ENCODE measurements at places on chromosomes 2 and 18.

- no peak overlapping the region for H3K27ac ChIP-seq
- H3K36me3 ChIP-seq: no peaks in the 10 kb centered on the region
- H3K4me1 ChIP-seq: peaks cover 7% of the 10 kb centered on the region
- H3K4me3 ChIP-seq: no peak overlapping the region
These were observed 218.3 kb downstream of the ACKR3 start for GRCh38 chr2:236787885-236788284.

DNA sequence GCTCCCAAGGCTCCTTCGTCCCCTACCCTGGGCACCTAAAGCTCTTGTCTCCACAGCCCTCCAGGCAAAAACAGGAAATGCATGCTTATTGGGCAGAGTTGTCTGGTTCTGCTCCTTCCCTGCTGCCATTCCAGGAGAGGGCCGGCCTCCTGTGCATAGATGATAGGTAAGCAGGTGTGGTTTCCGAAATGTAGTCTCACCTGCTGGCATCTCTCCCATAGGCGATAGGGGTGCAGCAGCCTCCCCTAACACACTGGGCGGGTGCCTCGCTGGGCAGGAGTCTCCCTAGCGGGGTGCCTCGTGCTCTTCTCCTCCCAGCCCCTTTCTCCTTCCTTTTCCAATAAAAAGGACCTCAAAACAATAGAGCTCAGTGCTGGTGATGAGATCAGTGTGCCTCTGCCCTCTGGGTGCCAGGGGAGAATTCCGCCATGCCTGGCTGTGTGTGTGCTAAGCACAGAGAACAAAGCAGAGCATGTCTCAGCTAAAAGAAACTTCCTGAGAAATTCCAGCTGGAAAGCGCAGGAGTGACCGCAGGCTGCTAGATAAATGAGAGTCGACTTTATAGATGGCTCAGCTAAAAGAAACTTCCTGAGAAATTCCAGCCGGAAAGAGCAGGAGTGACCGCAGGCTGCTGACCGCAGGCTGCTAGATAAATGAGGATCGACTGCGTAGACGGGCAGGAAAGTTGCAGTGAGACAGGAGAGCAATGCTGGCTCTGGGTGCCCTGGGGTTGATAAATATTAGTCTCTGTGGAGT, 11.3 kb upstream of the PXDN start:
- peak; percentile 91 for DNase-seq
- H3K36me3 ChIP-seq: no peaks in the 10 kb centered on the region

DNA sequence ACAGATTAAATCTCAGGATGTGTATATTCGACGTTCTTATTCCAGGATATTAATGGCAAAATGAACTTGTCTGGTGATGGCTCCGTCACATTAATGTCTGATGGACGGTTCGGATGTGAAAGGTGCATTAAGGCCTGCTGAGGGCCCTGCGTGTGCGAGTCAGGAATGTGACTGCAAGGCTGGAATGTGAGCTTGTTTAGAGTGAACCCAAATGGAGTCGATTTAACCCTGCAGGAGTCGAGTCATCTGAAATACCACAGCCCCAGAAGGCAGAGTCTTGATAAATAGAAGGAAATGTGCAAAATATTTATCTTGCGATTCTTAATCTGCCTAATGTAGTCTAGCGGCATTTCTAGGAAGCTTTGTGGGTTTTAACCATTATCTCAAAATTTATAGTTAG, 44.3 kb downstream of the RDH14 start:
- H3K4me3 ChIP-seq: no peak overlapping the region
- no peaks in the 10 kb centered on the region for H3K36me3 ChIP-seq
- DNase-seq: peak; percentile 76
- no peaks in the 10 kb centered on the region for H3K27me3 ChIP-seq

DNA sequence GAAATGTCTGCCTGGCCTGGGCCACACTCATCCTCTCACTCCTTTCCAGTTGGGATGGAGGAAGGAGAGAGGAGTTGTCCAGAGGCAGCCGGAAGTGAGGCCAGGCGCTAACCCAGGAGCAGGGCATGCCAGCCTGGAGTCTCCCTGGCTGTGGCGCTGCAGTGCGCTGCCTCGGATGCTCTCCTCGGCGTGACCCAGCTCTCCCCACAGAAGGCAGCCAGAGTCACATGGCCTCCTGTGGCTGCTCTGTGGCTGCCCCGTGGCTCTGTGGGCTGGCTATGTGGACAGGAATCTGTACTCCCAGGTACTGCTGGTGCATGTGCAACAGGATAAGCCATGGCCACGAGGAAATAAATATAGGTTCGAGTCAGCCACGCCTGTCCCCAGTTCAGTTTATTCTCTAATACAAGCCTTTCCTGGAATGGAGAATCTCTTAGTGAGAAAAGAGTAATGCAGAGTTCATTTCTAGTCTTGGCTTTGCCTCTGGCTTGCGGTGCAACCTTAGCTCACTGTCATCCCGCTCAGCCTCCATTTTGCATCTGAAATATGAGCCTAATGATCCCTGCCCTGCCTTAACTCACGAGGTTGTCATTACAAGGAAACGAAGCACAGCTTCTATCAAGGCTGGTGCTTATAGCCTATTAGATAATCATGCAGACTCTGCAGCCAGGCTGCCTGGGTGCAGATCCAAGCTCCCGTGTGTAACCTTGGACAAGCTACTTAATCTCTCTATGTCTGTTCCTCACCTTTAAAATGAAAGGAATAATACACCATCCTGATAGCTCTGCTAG, 106.3 kb downstream of the ANTXR1 start:
- DNase-seq: peak; percentile 49
- H3K27me3 ChIP-seq: no peaks in the 10 kb centered on the region

GRCh38 chr2:176626796-176627195, 357.6 kb downstream of the MTX2 start:
- no peaks in the 10 kb centered on the region for H3K27me3 ChIP-seq
- no peaks in the 10 kb centered on the region for H3K4me1 ChIP-seq
- no peak for DNase-seq
- H3K27ac ChIP-seq: no peak overlapping the region

- H3K4me3 ChIP-seq: no peak overlapping the region
- H3K27me3 ChIP-seq: no peaks in the 10 kb centered on the region
- no peaks in the 10 kb centered on the region for H3K4me1 ChIP-seq
- no peak overlapping the region for H3K27ac ChIP-seq
- H3K36me3 ChIP-seq: no peaks in the 10 kb centered on the region
These were observed 395.3 kb downstream of the NUP35 start for GRCh38 chr2:183519371-183520056.

GRCh38 chr2:62597323-62597722, 91.3 kb upstream of the TMEM17 start:
- H3K4me3 ChIP-seq: no peak overlapping the region
- H3K36me3 ChIP-seq: no peaks in the 10 kb centered on the region
- H3K27me3 ChIP-seq: no peaks in the 10 kb centered on the region
- peak; percentile 67 for DNase-seq

DNA sequence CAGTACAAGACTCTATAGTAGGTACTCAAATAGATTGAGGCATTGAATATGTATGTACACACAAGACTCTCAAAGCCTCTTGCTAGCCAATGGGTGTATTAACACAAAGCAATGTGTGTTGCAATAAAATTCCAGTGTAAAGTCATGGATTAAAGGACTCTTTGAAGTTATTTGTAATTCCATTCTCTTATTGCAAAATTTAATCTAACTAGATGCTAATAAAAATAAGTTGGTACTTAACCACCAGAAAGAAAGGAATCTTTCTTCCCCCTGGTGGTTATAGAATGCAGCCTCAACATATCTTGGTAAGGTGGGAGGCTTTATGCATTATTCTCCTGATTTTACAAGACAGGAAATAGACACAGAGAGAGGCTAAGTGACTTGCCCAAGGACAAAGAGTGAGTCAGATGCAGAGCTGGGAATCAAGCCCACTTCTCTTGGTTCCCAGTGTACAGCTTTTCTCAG, 18.0 kb downstream of the LRP1B start:
- DNase-seq: no peak
- H3K27me3 ChIP-seq: no peaks in the 10 kb centered on the region
- H3K27ac ChIP-seq: no peak overlapping the region
- no peaks in the 10 kb centered on the region for H3K4me1 ChIP-seq
- H3K4me3 ChIP-seq: no peak overlapping the region
- no peaks in the 10 kb centered on the region for H3K36me3 ChIP-seq

GRCh38 chr18:37184209-37184868, 355.4 kb downstream of the KIAA1328 start:
- H3K36me3 ChIP-seq: no peaks in the 10 kb centered on the region
- H3K27me3 ChIP-seq: no peaks in the 10 kb centered on the region
- no peak for DNase-seq

DNA sequence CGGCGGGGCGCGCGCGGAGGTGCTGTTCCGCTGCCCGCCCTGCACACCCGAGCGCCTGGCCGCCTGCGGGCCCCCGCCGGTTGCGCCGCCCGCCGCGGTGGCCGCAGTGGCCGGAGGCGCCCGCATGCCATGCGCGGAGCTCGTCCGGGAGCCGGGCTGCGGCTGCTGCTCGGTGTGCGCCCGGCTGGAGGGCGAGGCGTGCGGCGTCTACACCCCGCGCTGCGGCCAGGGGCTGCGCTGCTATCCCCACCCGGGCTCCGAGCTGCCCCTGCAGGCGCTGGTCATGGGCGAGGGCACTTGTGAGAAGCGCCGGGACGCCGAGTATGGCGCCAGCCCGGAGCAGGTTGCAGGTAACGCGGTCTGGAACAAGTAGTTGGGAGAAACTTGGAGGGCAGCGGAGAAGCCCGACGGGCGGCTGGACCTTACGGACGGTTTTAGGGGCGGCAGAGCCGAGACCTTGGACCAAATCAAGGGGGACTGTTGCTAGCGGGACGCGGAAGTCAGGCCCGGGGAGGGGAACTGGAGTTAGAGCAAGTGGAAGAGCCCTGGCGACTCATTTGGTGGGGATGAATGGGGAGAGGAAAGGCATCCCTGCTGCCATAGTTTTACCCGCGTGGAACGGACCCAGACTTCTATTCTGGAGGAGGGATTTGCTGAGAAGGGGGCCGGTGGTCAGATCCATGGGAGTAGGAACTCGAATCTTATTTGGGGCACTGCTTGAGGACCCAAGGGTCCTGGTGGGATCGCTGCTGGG, 573 bp downstream of the IGFBP2 start:
- H3K36me3 ChIP-seq: no peaks in the 10 kb centered on the region

DNA sequence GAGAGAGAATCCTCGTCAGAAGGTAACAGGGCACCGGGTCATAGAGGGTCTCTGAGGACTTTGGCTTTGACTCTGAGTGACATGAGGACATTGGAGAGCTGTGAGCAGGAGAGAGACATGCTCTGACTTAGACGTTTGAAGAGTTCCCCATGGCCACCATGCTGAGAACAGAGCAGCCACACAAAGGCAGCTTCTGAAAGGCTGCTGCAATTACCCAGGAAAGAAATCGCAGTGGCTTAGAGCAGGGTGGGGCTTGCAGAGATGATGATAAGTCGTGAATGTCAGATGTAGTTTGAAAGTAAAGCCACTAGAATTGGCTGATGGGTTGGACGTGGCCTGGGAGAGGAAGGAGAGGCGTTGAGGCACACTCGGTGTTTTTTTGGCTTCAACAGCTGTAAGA, 79.0 kb downstream of the ZCCHC2 start:
- H3K36me3 ChIP-seq: no peaks in the 10 kb centered on the region
- H3K4me3 ChIP-seq: no peak overlapping the region
- H3K4me1 ChIP-seq: no peaks in the 10 kb centered on the region

- no peak overlapping the region for H3K4me3 ChIP-seq
- no peaks in the 10 kb centered on the region for H3K4me1 ChIP-seq
- H3K36me3 ChIP-seq: no peaks in the 10 kb centered on the region
- H3K27ac ChIP-seq: no peak overlapping the region
- H3K27me3 ChIP-seq: no peaks in the 10 kb centered on the region
These were observed 24.5 kb downstream of the DYNC2LI1 start for GRCh38 chr2:43798300-43798699.

DNA sequence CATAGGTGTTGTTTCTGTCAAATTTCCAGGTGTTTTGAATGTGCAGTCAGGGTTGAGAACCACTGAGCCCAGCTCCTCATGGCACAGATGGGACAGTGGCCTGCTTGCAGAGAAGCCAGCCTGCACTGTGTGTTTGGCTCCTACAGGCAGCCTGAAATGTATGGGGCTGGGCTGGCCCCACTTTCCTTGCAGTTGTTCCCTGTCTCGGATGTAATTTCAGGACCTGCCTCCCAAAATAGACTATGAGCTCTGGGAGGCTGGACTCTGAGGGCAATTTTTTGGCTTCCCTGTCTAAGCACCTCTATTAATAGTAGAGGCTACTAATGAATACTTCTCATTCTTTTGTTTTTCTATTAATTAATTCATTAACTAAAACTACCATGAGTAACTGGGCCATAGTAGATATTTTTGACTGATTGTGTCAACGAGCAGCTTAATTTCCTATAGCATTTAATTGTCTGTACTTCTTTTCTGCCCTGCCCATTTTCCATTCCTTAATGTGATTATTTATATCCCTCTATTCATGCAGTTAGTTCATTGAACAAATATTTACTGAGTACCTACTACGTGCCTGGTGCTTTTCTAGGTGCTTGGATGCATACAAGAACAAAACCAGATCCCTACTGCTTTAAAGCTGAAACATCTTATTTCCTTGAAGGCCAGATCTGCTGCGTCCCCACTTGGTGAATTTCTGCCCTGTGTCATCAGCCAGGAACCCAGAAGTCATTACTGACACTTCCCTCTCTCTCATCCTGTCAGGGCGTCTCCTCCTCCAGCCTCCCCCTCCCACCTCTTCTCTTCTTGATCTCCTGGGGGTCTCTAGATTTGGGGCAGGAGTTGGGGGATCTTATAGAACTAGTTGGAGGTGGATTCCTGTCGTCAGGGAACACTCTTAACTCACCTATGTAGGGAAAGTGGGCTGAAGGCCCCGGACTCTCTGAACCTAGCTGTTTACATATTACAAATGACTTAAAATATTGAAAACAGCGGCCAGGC, 16.3 kb downstream of the DYSF start:
- H3K4me3 ChIP-seq: no peak overlapping the region
- H3K27me3 ChIP-seq: no peaks in the 10 kb centered on the region
- H3K36me3 ChIP-seq: peaks cover 13% of the 10 kb centered on the region
- no peak for DNase-seq
- peaks cover 59% of the 10 kb centered on the region for H3K4me1 ChIP-seq

GRCh38 chr2:134142903-134143302, 111.0 kb upstream of the MGAT5 start:
- no peak overlapping the region for H3K27ac ChIP-seq
- H3K4me3 ChIP-seq: no peak overlapping the region
- H3K4me1 ChIP-seq: peaks cover 12% of the 10 kb centered on the region
- no peaks in the 10 kb centered on the region for H3K36me3 ChIP-seq
- no peak for DNase-seq
- H3K27me3 ChIP-seq: no peaks in the 10 kb centered on the region

- DNase-seq: no peak
- H3K36me3 ChIP-seq: no peaks in the 10 kb centered on the region
- H3K27ac ChIP-seq: no peak overlapping the region
- no peaks in the 10 kb centered on the region for H3K27me3 ChIP-seq
These were observed 38.5 kb downstream of the ASAP2 start for GRCh38 chr2:9244985-9245544.

DNA sequence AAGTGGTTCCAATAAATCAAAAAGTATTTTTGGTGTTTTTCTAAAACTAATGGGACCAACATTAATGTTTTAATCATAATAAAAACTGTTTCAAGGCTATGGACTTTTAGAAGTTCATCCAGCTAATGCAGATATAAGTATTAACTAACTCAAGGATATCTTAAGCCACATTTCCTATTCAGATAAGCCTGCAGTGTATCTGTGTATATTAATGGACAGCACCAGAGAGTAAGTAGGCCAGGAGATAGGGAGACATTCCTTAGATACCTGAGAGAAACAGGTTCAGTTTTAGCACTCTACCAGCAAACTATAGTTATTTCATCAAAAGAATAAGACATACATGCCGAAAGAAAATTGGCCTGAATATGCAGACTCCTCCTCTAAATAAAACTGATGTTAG, 27.3 kb downstream of the PREPL start:
- no peak overlapping the region for H3K27ac ChIP-seq
- H3K4me3 ChIP-seq: no peak overlapping the region
- no peaks in the 10 kb centered on the region for H3K27me3 ChIP-seq
- no peak for DNase-seq
- peaks cover 51% of the 10 kb centered on the region for H3K36me3 ChIP-seq

Data from SJSA1 (cell line).